ENCODE measurements at places on chromosomes 13 and 19. TPM values are rescaled to one million over a fixed set of nuclear protein-coding genes. Genes with fewer than 3 reads are reported as not detected.

GRCh38 chr13:73212482-73212881 is 153.7 kb downstream of the KLF5 start:
- no peak overlapping the region for H3K4me3 ChIP-seq
- no peaks in the 10 kb centered on the region for H3K36me3 ChIP-seq
- peaks cover 13% of the 10 kb centered on the region for H3K4me1 ChIP-seq
- peaks cover 38% of the 10 kb centered on the region for H3K27me3 ChIP-seq
- no peak overlapping the region for H3K27ac ChIP-seq

The ZNF793 gene
- total RNA-seq = 0.66 TPM

DNA sequence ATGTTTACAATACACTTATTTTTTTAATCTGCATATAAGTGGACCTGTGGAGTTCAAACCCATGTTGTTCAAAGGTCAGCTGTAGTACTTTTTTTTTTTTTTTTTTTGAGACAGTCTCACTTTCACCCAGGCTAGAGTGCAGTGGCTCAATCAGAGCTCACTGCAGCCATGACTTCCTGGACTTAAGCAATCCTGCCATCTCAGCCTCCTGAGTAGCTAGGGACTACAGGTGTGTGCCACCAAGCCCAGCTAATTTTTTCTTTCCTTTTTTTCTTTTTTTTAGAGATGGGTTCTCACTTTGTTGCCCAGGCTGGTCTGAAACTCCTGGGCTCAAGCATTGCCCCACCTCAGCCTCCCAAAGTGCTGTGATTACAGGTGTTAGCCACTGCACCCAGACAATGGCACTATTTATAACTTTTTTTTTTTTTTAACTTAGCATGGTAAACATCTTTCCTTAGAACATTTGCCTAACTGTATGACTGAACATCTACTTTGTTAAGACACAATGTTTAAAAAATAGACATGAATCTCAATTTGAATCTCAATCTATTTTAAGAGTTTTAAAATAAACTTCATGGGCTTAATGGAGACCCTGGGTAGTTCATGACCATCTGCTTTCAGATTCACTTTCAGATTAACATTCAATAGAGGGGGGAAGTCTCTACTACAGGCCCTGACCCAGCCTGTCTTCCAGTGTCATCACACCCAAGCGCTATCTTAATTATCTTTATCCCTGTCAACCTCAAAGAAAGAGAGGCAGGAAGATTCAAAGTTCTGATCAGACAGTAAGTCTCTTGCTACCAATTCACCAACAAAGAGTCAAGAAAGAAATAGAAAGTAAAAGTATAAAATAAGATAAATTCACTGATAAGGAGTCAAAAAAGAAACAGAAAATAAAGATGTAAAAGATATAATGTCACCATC is 97.7 kb upstream of the DOCK9 start:
- peak overlapping the region; percentile 81 for H3K27ac ChIP-seq
- H3K4me3 ChIP-seq = peak overlapping the region; percentile 45
- peaks cover 65% of the 10 kb centered on the region for H3K4me1 ChIP-seq
- no peaks in the 10 kb centered on the region for H3K27me3 ChIP-seq

GRCh38 chr13:28327373-28328270 is 167.3 kb downstream of the FLT1 start:
- H3K27ac ChIP-seq = no peak overlapping the region
- H3K27me3 ChIP-seq = peaks cover 3% of the 10 kb centered on the region
- H3K4me1 ChIP-seq = peaks cover 2% of the 10 kb centered on the region
- no peak overlapping the region for H3K4me3 ChIP-seq
- DNase-seq = no peak

DNA sequence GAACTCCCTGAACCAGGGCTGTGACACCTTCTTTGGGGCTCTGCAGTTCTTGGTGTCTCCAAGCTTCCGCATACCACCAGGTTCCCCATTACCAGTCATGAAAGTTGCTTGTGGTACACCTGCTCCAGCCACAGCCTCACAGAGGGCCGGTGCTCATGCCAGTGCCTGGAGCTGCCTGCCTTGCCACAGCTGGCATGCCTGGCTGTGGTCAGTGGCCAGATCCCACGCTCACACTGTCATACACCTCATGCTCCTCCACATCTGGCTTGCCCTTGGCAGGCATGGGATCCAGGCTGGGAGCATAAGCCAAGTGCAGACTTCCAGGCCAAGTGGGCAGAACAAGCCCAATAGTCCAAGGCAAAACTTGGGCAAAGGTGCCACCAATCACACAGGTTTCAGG is 1054.9 kb downstream of the SLITRK5 start:
- H3K4me3 ChIP-seq = no peak overlapping the region
- no peaks in the 10 kb centered on the region for H3K27me3 ChIP-seq
- H3K4me1 ChIP-seq = no peaks in the 10 kb centered on the region
- no peak overlapping the region for H3K27ac ChIP-seq
- DNase-seq = no peak

The TUBA3C gene
- total RNA-seq = not detected

DNA sequence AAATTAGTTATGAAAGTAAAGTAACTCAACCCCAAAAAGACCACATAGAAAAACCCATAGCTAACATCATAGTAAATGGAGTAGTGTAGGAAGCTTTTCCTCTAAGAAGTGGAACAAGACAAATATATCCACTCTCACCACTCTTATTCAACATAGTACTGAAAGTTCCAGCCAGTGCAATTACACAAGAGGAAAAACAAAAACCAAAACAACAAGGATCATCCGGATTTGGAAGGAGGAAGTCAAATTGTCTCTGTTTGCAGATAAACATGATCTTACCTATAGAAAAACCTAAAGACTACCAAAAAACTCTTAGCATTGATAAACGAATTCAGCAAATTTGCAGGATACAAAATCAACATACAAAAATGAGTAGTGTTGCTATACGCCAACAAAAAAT is 8.5 kb upstream of the SIGLEC8 start:
- H3K27ac ChIP-seq = no peak overlapping the region
- no peaks in the 10 kb centered on the region for H3K27me3 ChIP-seq
- peaks cover 63% of the 10 kb centered on the region for H3K4me1 ChIP-seq
- H3K4me3 ChIP-seq = no peak overlapping the region

DNA sequence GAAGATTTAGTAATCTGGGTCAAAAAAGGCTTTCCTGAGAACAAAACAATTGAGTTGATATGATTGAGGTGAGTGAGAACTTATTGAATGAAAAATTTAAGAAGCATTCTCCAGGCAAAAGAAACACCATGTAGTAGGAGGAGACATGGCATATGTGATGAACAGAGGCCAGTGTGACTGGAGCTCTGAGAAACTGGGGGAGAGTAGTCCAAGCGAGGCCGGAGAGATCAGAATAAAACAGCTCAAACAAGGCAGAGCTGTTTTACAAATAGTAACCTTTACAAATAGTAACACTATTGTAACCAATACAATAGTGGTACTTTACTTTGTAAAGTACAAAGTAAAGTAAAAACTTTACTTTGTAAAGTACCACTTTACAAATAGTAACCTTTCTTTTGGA is 1159.1 kb downstream of the PCDH9 start:
- no peaks in the 10 kb centered on the region for H3K27me3 ChIP-seq
- no peak overlapping the region for H3K27ac ChIP-seq
- H3K4me1 ChIP-seq = no peaks in the 10 kb centered on the region

DNA sequence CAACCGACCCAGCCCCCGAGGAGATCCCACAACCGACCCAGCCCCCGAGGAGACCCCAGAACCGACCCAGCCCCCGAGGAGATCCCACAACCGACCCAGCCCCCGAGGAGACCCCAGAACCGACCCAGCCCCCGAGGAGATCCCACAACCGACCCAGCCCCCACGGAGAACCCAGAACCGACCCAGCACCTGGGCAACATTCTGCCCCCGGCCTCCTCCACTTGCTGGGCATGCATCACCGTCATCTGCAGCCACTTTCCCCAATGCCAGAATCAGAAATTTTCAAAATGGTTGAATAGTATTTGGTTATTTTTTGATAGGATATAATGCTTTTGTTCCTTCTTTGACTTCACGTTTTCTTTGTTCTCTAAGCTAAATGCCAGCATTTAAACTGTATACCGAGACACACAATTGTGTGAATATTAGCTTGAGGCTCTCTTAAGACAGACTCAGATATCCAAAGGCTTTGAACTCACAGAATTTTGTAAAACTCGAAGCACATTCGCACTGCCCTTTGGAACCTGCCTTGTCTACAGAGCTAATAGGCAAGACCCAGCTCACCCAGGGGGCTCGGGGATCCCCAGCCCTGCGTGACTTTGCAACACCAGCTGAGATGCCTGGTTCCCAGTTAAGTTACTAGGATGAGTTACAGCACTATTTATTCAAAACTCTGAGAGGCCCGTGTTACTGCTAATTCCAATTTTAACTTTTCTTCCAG is 15.5 kb upstream of the RASA3 start:
- no peak for DNase-seq
- peaks cover 6% of the 10 kb centered on the region for H3K27me3 ChIP-seq
- no peaks in the 10 kb centered on the region for H3K36me3 ChIP-seq
- peaks cover 67% of the 10 kb centered on the region for H3K4me1 ChIP-seq
- H3K4me3 ChIP-seq = peak overlapping the region; percentile 49
- H3K27ac ChIP-seq = peak overlapping the region; percentile 78

The CEACAM3 gene
- total RNA-seq = not detected

- peaks cover 26% of the 10 kb centered on the region for H3K27me3 ChIP-seq
- peaks cover 4% of the 10 kb centered on the region for H3K4me1 ChIP-seq
- H3K27ac ChIP-seq = no peak overlapping the region
- H3K4me3 ChIP-seq = no peak overlapping the region
These were observed 6.2 kb downstream of the GAS6 start for GRCh38 chr13:113857531-113858195.

DNA sequence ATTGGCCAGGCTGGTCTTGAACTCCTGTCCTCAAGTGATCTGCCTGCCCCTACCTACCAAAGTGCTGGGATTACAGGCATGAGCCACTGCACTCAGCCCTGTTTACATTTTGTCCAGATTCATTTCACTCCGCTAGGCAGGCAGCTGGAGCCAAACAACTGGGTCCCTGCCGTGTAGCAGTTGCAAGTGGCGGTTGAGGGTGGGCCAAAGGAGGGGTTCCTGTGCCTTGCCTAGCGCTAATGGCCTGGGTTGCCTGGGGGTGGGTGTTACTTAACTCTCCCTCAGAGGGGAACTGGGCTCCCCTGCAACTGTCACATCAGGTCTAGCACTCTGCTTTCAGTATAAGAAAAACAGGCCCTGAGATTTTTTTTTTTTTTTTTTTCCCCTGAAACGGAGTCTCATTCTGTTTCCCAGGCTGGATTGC is 7.4 kb downstream of the ACP5 start:
- no peaks in the 10 kb centered on the region for H3K36me3 ChIP-seq
- no peaks in the 10 kb centered on the region for H3K27me3 ChIP-seq
- no peak overlapping the region for H3K27ac ChIP-seq

DNA sequence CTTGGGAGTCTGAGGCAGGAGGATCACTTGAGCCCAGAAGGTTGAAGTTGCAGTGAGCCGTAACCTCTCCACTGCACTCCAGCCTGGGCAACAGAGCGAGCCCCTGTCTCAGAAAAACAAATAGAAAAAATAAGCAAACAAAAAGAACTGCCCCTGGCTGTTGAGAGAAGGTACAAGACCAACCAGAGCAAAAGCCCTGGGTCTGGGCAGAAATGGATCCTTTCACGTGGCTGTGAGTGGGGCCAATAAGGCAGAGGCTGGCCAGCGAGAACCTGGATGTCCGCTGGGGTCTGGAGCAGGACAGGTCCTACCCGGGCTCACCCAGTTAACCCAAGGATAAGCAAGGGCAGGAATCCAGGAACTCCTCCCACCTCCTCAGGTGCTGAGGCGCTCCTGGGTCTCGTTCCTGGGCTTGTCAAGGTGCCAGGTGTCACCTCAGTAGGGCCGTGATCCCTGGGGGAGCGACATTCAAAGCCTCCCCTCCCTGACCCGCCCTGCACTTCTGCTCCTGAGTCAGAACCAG is 4.7 kb upstream of the SLC5A5 start:
- no peaks in the 10 kb centered on the region for H3K27me3 ChIP-seq
- no peak overlapping the region for H3K27ac ChIP-seq
- no peak for DNase-seq
- no peak overlapping the region for H3K4me3 ChIP-seq
- peaks cover 2% of the 10 kb centered on the region for H3K4me1 ChIP-seq

GRCh38 chr13:29542381-29542780 is 53.1 kb downstream of the SLC7A1 start:
- no peak for DNase-seq
- H3K4me3 ChIP-seq = no peak overlapping the region
- H3K36me3 ChIP-seq = peaks cover 40% of the 10 kb centered on the region
- peak overlapping the region; percentile 49 for H3K27ac ChIP-seq
- H3K4me1 ChIP-seq = peaks cover 41% of the 10 kb centered on the region

GRCh38 chr13:109162248-109163036 is 533.0 kb downstream of the MYO16 start:
- H3K36me3 ChIP-seq = no peaks in the 10 kb centered on the region
- DNase-seq = peak; percentile 11
- peaks cover 19% of the 10 kb centered on the region for H3K4me1 ChIP-seq
- no peak overlapping the region for H3K4me3 ChIP-seq

DNA sequence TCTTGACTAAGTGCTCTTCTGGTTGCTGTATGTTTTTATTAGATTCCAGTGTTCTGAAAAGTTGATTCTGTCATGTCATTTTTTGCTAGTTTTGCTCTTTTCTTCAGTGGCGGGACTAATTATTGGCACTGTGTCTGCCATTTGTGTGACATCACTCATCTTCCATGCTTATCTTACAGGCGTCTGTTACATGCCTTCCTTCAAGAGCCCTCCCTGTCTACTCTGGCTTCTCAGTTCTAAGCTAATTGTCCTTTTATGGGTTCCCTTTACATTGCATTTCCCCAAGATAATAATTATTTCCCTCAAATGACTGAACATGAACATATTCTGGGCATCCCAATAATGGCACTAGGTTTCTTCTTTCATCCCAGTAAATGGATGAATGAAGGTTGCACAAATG is 459.1 kb downstream of the DCT start:
- no peak overlapping the region for H3K27ac ChIP-seq
- no peaks in the 10 kb centered on the region for H3K4me1 ChIP-seq
- no peaks in the 10 kb centered on the region for H3K36me3 ChIP-seq
- no peak overlapping the region for H3K4me3 ChIP-seq
- H3K27me3 ChIP-seq = no peaks in the 10 kb centered on the region

The ZNF93 gene
- 7.1 TPM for total RNA-seq

DNA sequence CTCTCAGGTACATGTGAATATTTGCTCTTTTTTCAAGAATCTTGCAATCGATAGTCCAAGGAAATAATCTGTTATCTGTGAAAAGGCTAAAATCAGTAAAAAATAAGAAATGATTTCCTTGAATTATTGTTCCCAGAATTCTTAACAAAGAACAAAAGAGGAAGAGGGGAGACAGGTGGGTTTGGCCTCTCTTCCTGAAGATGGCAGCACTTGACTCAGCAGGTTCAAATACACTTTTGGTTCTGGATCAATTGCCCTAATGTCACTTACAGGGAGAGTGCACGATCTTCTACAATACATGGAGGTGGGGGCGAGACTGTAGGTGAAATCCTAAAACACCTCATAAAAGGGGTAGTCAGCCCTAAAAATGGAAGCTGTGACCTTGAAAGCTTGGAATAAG is 358.7 kb downstream of the IRS2 start:
- no peaks in the 10 kb centered on the region for H3K4me1 ChIP-seq
- no peak for DNase-seq
- no peaks in the 10 kb centered on the region for H3K36me3 ChIP-seq
- no peak overlapping the region for H3K4me3 ChIP-seq

- H3K27ac ChIP-seq = no peak within 1 kb of the TSS
- peaks cover 9% of the 10 kb centered on the region for H3K27me3 ChIP-seq
- H3K36me3 ChIP-seq = peaks cover 6% of the 10 kb centered on the region
- no peak within 1 kb of the TSS for H3K4me3 ChIP-seq
- H3K4me1 ChIP-seq = peaks cover 15% of the 10 kb centered on the region
These were observed at the start of gene PLEKHA4 for GRCh38 chr19:48868114-48868886. PLEKHA4 (minus strand) TSS chr19:48868617; CDS start chr19:48867620, 997 bp downstream.

The RPS5 gene
- 1,244 TPM for total RNA-seq

GRCh38 chr13:65093357-65093756 is 2136.8 kb downstream of the PCDH9 start:
- no peak for DNase-seq
- no peaks in the 10 kb centered on the region for H3K4me1 ChIP-seq
- H3K27ac ChIP-seq = no peak overlapping the region
- H3K27me3 ChIP-seq = no peaks in the 10 kb centered on the region

- DNase-seq = no peak
- peaks cover 53% of the 10 kb centered on the region for H3K36me3 ChIP-seq
- no peak overlapping the region for H3K27ac ChIP-seq
- no peaks in the 10 kb centered on the region for H3K27me3 ChIP-seq
These were observed 2.2 kb upstream of the EEF1AKMT1 start for GRCh38 chr13:20775961-20776360.
